ENCODE measurements at places on chromosomes 13 and 19.

DNA sequence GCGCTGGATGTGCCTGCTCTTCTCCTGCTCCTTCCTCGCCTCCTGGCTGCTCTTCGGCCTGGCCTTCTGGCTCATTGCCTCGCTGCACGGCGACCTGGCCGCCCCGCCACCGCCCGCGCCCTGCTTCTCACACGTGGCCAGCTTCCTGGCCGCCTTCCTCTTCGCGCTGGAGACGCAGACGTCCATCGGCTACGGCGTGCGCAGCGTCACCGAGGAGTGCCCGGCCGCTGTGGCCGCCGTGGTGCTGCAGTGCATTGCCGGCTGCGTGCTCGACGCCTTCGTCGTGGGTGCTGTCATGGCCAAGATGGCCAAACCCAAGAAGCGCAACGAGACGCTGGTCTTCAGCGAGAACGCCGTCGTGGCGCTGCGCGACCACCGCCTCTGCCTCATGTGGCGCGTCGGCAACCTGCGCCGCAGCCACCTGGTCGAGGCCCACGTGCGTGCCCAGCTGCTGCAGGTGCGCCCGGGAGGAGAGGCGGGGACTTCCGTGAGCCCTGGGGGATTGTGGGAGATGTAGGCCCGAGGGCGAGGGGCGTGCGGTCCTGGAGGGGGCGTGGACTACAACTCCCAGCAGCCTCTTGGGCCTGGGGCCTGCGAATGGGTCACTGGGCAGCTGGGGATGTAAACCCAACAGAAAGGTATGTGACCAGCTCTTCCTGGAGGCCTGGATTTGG, 6.7 kb downstream of the KCNJ14 start:
- DNase-seq = no peak

DNA sequence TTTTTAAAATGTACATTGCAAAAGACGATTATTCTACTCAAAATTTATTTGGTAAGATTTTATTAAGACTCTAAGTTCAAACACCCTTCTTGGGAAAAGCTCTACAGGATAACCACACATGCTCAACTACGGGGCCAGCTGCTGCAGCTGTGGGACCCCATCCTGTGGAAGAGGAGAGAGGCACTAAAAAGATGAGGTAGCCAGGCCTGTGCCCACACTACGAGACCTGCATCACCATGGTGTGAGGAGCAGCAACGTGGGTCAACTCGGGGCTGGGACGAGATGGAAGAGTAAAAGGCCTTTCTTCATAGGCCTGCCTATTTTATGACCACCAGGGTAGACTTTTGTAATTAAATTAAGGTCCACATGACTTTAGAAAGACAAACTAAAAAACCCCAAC, 4.6 kb upstream of the CCNP start:
- no peak for DNase-seq

DNA sequence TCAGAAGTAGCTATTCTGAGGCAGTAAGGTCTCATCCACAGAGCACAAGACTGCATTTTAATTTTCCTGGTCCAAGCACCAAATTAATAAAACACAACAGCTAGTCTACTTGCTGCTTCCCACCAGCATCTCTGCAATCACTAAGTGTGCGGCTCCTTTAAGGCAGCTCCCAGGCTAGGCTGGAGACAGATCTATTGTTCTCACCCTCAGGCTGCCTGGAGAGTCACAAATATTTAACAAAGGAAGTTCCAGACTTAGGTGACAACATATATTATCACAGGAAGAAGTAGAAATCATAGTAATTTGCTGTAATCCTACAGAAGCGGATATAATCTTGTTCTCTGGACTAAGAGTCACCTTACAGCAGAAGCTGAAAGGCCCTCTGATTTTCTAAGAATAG, 2.2 kb upstream of the EID2 start:
- no peak for DNase-seq

DNA sequence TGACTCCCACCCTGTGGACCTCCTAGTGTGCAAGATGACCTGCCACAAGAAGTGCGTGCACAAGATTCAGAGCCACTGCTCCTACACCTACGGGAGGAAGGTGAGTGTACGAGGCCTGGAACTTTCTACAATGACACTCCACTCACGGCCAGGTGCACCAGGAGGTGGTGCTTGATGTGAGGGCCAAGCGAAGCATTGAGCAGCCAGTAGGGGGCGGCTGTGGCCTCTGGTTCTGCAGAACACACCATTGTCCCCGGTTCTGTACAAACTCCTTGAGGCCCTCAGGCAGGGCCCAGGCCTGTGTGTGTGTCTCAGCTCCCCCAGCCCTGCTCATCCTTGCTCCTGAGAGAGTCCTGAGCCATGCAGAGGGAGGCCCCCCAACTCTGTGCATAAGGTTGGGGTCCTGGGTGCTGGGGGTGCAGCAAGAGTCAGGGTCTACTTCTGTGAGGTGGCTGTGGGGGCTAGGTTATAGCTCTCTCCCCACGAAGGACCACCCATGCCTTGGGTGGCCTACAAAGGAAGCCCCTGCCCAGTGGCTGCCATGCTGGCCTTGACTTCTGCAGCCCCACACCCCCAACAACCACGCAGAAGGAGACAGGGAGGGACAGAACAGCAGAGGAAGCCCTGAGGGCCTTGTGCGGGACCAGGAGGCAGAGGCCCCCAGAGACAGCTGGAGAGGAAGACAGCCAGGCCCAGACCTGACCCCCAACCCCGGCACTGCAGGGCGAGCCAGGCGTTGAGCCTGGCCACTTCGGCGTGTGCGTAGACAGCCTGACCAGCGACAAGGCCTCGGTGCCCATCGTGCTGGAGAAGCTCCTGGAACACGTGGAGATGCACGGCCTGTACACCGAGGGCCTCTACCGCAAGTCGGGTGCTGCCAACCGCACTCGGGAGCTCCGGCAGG, 9.7 kb upstream of the USE1 start:
- peak; percentile 72 for DNase-seq

DNA sequence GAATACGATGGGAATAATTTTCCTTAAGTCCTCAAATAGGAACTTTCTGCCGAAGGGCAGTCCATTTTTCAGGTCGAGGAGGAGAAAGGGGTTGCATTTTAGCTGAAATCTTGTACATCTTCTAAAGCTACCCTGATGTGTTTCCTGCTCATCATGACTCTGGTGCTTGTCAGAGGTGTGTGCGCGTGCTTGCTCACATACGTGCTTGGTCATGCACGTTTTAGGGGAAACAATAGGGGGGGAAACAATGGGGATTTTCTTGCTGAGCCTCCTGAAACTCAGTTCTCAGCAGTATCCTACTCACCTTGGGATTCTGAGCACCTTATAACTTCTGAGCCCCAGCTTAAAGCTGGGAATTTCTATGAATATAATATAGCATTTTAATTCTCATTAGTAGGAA, 44.7 kb downstream of the TM9SF2 start:
- DNase-seq = no peak

DNA sequence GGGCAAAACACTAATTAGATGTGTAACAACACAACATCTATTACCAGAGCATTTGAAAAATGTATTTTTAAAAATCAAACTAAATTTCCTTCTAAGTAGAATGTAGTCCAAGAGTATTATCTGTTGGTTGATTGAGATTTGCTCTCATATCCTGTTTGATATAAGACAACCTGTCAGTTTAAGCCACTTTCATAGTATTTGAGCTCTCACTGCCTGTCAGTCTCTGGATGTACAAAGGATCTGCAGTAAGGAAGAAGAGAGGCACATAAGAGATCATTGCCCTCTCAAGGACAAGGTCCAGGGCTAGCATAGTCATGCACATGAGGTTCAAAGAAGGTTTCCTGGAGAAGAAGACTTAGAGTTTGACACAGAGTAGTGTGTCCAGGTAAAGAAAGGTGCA, 57.4 kb downstream of the FGF14 start:
- no peak for DNase-seq

Measured in CD4-positive, alpha-beta T cell treated with Interferon alpha-2 for 1 hour (primary cell).